ENCODE measurements at places on chromosomes 3 and 15. TPM values are rescaled to one million over a fixed set of nuclear protein-coding genes. Genes with fewer than 3 reads are reported as not detected.

GRCh38 chr3:115804713-115805119 is 181.4 kb downstream of the GAP43 start:
- DNase-seq, result no peak

DNA sequence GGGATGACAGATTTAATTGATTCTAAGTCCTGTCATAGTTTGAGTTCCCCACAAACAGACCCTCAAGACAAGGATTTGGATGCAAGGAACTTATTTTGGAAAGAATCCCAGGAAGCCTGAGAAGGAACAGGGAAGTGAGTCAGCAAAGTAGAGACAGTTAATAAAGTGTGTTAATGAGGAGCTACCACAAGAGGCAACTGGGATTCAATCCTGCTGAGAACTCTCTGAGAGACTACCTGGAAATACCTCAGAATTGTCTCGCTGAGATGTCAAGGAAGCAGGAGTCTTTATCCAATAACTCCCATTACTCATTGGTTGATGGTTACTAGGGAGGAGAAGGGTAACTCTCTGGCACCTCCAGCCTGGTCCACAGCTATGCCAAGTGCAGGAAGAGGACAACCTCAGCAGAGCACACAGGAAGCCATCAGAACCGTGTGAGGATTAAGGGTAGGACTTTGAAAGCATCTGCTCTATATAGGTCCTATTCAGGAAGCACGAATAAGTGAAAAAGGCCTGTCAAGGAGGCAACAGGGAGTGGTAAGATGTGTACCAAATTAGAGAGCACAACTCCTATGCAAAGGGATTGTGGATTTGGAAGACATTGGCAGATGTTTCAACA is 311.1 kb upstream of the KCNH8 start:
- no peak for DNase-seq

DNA sequence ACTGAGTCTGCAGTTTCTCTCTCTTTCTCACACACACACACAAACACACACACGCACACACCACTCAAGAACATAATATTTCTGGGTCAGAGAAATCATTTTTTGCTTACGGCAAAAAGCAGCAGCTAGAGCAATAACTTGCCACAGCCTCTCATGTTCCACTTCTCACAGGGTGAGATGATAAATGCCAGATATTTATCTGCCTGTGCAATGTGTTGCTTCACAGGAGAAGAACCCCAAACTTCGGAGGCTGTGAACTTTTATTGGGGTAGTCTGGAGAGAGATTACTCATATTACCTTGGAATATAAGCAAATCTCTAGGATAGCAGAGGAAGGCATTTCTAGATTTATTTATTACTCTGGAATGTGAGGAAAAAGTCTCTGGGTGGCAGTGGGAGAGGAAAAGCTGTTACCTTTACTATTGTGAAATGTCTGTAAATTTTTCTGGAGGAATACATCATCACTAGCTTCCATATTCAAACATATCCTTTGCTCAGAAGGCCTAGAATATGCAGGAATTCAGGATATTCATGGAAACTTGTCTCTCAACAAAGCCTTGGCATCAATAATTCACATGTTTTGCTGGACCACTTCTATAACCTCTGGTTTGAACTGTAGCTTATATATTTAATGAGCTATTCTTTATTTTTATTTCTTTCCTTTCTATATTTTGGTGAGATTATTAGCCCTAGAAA is 369.2 kb downstream of the NSUN3 start:
- DNase-seq, result no peak

- DNase-seq, result no peak
Measured at GRCh38 chr3:31343075-31343474, 189.7 kb upstream of the STT3B start.

DNA sequence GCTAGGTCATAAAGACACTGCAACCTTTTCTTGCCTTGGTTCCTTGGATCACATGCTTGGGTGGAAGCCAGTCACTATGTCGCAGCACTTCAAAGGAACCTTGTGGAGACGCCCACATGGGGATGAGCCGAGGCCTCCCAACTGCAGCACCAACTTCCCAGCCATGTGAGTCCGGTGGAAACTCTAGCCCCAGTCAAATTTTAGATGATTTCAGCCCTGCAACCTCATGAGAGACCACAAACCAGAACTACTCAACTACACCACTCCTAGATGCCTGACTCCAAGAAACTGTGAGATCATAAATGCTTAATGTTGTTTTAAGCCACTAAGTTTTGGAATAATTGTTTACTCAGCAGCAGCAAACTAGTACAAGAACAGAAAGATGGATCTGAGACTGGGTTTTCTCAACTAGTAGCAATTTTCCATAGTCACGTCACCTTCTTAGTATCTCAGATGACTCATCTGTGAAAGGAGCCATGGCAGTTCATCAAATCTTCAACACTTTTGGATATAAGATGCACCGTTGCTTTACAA is 86.5 kb downstream of the MB21D2 start:
- no peak for DNase-seq

GRCh38 chr3:138440596-138440995 is 6.2 kb downstream of the ESYT3 start:
- DNase-seq, result no peak

GRCh38 chr3:194945508-194945907 is 259.8 kb downstream of the FAM43A start:
- no peak for DNase-seq

DNA sequence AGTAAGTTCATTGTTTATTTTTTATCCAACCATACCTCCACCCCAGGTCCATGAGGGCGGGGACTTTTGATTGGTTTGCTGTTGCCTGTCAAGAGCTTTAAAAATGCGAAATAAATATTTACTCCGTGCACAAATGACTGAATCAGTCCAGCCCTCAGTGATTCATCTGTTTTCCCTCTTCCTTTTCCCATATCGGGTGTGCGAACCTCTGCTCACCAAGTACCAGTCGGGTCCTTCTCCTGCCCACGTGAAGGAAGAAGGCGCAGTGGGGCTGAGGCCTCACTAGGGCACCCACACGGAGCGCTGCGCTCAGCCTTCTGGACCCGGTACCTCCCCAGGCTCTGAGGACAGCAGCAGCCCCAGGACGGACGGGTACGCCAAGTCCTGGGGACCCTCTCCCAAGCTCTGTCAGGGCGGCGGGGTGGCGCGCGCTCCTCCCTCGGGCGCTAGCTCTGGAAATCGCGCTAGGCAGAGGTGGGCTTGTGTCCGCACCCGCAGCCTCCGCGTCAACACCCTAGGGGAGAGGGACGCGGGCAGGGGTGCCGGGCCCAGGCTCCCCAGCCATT is 70.5 kb upstream of the EPHB3 start:
- DNase-seq, result no peak

- DNase-seq, result no peak
Measured at GRCh38 chr3:113304102-113304501, 92.7 kb downstream of the BOC start.

GRCh38 chr15:76972389-76973361 is 22.3 kb upstream of the PSTPIP1 start:
- DNase-seq, result no peak

GRCh38 chr3:186209810-186210752 is 101.2 kb upstream of the ETV5 start:
- DNase-seq, result no peak

ADAMTS9 gene
- 58.3 TPM for total RNA-seq

DYNLT2B gene
- 12.3 TPM for total RNA-seq

DTX3L gene
- 13.1 TPM for total RNA-seq

BCHE gene
- under 0.01 TPM for total RNA-seq
